ENCODE measurements at places on chromosomes 11 and 22.

- no peak for DNase-seq
Observed at GRCh38 chr22:37205046-37205445, 7.2 kb downstream of the SSTR3 start.

DNA sequence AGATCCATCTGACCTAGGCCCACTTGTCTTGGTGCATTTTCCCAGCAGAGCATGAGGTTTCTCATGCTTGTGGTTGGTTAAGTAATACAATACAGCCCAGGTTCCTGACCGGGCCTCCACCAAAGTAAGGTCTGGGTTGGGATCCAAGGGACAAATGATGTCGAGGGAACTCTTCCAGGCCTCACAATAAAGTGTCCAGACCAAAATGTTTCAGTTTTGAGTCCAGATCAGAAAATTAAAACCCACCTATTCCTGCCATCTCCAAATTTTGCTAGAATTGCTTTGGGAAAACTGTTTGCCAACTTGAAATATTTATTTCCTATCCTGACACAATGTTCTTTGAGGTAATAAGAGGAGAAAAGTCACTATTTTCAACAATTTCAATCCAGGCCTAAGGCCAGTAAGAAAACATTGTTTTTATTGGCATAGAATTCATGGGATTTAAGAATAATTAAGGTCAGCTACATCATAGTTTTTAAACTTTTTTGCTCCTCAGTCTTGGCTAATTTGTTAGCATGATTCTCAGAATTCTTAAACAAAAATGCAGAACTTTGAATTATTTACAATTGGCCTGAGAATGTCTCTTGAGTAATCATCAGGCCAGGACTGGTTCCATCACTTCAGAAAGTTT, 51.4 kb downstream of the ME3 start:
- no peak for DNase-seq

GRCh38 chr11:126391286-126391954, 35.9 kb downstream of the ST3GAL4 start:
- DNase-seq = no peak

GRCh38 chr22:45526768-45527360, 24.2 kb downstream of the FBLN1 start:
- no peak for DNase-seq

GRCh38 chr11:72720047-72720446, 32.2 kb downstream of the ARAP1 start:
- no peak for DNase-seq

- DNase-seq = no peak
Observed at GRCh38 chr22:47849576-47849975, 1087.1 kb downstream of the TBC1D22A start.

- no peak for DNase-seq
Observed at GRCh38 chr11:28704801-28705200, 596.6 kb downstream of the METTL15 start.

DNA sequence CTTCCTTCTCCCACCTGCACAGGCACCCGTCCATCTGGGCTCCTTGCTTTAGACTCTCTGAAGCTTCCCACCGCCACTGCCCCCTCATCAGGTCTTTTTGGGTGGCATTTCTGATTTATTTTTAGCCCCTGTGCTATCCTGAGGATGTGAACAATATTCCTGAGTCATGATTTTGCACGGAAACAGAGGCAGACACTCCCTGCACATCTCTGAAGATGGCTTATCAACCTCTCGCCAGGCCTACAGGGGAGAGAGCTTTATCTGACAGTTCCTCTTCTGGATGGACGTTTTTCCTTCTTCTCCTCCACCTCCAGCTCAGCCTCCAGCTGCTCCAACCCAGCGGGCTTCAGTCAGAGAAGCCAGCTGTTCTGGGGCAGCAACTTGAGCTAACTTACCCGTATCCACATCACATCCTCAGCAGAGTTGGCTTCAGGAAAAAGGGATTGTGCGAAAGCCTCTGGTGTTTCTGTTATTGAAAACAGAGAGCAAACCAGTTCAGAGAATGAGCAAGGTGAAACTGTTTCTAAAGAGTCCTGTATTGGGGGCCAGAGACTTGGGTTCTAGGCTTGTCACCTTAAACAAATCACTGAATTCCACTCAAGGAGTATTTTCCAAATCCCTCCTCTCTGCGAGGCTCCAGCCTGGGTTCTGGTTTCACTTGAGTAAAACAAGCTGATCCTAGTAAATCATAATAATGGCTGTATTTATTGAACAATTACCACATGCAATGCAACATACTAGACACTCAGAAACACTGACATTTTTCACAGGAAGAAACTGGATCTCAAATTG, 33.1 kb upstream of the ETS1 start:
- no peak for DNase-seq

DNA sequence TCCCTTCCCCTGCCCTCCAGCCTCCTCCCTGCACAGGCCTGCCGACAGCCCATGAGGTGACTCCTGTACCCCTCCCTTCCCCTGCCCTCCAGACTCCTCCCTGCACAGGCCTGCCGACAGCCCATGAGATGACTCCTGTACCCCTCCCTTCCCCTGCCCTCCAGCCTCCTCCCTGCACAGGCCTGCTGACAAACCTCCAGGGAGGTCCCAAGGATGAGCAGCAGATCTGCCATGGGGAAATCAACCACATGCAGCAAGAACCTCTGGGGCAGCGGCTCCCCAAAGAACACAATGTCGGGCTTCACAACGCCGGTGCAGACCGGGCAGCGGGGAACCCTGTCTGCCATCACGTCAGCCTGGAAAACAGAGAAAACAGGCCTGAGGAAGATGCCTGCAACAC, 12.3 kb downstream of the SIRT3 start:
- DNase-seq = no peak

DNA sequence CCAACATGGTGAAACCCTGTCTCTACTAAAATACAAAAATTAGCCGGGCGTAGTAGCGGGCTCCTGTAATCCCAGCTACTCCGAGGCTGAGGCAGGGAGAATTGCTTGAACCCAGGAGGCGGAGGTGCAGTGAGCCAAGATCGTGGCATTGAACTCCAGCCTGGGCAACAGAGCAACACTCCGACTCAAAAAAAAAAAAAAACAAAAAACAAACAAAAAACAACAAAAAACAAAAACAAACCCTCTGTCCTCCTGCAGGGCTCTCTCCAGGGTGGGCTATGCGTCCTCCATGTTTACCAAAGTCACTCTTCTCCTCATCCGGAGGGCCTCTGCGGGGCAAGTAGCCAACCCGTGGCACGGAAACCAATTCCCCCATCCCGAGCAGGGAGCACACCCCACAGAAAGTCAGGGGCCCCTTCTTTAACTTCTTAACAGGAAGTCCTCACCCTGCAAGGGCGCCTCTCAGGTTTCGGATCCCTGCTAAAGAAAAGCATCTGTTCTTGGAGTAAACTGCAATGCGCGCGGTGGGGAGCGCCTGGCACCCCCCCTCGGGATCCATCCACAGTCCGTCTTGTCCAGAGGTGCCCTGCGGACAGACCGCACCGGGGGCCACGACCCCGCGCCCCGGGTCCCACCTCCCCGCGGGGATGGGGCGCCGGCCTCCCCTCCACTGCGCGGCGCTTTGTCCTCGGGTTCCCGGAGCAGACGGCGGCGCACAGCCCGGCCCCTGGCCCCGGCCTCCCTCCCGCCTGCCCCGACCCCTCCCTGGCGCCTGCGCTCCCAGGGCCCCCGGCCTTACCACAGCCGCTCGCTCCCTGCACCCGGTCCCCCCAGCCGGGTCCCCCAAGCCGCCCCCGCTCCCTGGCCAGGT, 712 bp downstream of the CERK start:
- DNase-seq = no peak

GRCh38 chr11:10379426-10379825, 74.6 kb downstream of the ADM start:
- peak; percentile 76 for DNase-seq

GRCh38 chr22:39152024-39152510, 413 bp downstream of the CBX7 start:
- DNase-seq = no peak

- DNase-seq = no peak
Observed at GRCh38 chr11:133740963-133741362, 104.3 kb downstream of the SPATA19 start.

GRCh38 chr22:22894740-22895731, 7.4 kb downstream of the IGLL5 start:
- no peak for DNase-seq

DNA sequence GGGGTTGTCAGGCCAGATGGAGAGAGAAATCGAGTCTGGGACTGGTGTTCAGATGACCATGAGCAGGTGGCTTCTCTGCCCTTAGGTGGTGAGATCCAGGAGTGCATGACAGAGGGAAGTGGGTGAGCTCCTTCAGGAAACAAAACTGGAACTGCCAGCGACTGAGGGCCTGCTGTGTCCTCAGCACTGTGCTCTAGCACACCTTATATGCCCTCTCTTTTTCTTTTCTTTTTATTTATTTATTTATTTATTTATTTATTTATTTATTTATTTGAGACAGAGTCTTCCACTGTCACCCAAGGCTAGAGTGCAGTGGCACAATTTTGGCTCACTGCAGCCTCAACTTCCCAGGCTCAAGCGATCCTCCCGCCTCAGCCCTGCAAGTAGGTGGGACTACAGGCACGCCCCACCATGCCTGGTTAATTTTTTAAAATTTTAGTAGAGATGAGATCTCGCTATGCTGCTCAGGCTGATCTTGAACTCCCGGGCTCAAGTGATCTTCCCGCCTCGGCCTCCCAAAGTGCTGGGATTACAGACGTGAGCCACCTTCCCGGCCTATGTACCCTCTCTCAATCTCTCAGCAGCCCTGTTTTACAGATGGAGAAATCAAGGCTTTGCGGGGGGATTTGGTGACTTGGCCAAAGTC, 14.8 kb upstream of the RASD2 start:
- DNase-seq = no peak

DNA sequence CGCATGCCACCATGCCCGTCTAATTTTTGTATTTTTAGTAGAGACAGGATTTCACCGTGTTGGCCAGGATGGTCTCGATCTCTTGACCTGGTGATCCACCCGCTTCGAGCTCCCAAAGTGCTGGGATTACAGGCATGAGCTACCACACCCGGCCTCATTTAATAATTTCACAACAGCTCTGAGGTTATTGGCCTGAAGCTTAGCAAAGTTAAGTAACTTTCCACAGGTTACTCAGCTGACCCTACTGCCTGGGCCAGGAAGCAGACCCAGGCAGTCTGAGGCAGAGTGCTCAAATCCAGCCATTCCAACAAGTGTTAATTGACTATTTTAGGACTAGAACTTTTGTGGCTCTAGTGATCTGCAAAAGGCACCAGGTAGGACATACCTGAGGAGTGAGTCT, 52.2 kb upstream of the L3MBTL2 start:
- DNase-seq = no peak

DNA sequence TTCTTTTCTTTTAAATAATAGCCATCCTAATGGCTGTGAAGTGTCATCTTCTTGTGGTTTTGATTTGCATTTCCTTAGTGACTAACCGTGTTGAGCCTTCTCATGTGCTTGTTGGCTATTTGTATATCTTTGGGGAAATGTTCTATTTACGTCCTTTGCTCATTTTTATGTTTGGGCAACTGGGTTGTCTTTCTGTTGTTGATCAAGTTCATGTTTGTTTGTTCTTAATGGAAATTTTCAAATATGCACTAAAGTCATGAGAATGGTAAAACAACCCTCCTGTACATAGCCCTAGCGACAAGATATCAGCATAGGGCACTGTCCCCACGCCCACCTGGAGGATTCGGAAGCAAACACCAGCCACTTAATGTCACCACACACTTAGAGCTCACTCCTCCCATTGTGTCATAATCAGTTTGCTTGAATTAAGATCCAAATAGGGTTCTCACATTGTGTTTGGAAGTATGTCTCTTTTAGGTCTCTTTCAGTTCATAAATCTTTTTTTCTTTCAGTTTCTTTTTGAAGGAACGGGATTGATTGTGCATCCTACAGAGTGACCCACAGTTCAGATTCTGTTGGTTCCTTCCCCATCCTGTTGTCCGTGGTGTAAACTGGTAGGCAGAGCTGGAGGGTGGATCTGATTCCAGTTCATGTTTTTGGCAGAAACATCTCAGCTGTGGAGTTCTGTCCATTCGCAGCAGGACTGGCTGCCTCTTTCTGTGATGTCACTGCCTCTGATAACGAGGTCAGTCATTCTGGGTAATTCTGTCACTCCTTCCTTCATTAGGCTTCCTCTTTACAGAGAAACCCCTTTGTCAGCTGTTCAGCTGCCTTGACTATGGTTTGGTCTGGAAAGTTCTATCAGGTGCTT, 26.4 kb upstream of the ADORA2A start:
- DNase-seq = no peak

Measured in AG04449 (cell line).